Stimulated activated CD4-positive, alpha-beta T cell treated with anti-CD3 and anti-CD28 coated beads, TNF-alpha, amount 100 ng/mL, for 1 hour (primary cell): ENCODE measurements at places on chromosomes 12 and 14.

GRCh38 chr12:89542236-89542635 lies 16.4 kb upstream of the POC1B start:
- no peak for DNase-seq

DNA sequence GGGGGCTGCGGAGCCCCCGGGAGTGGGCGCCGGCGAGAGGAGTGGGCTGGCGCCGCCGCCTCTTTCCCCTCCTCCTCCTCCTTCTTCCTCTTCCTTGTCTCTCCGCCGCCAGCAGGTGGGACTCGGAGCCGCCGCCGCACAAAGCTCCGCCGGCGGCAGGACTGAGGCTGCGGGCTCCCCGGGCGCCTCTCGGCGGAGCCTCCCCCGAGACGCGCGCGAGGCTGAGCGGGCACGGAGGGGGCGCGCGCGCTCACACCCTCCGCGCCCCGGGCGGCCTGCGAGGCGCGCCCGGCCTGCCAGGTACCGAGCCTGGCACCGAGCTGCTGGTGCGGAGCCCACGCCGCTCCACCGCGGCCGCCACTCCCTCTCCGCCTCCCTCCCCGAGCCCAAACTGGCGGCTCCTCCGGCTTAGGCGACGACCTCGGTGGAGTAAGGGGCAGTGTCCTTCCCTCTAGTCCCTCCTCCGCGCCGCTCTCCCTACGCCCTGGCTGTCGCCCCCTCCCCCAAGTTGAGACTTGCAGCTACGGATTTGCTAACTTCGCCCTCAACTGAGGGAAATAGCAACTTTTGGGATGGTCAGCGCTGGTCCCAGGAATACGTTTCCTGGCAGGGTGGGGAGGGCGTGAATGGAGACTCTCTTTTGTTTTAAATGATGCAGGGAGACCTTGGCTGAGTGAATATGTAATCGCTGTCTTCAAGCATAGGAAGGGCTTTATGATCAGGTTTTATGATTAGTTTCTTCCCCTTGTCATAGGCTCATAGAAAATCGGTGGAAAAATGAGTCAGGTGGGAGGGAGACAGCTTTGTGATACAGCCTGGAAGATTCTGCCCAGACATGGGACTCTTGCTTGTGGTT lies 199.5 kb upstream of the CAND1 start:
- no peak for DNase-seq

DNA sequence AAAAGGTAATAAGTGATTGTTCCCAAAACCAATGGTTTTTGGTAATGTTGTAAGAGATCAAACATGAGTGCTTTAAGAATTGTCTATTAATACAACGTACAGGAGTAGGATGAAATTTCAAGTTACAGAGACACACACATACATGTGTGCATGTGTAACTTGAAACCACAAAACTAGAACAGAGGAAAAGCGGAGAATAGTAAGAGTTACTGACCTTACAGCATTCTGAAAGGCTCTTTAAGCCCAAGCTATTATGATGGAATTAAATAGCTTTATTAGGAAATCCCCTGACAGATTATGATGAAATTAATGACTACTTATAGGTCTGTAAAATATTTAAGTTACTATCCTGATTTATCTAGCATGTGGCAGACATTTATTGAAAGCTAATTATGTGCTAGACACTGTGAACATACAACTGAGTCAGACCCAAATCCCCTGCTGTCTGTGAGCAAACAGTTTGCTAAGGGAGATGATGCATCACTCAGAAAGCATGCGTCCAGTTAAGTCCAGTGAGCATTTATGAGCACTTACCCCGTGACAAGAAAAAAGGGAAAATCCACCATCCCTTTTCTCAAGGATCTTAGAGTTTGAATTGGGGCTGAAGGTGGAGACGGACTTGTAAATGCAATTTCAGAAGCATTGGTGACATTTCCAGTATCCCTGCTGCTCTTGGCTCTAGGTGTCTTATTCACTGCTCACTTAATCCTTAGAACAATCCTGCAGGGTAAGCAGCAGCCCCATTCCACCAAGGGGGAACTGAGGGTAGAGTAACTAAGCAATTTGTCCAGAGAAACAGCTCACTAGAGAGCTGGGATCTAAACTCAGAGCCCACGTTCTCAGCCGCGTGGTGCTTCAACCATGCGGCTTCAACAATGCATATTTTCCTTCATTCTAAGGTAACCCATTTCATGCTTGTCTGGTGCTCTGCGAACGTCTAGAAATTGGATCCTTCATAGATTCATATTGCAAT lies 117.4 kb downstream of the EML1 start:
- no peak for DNase-seq

DNA sequence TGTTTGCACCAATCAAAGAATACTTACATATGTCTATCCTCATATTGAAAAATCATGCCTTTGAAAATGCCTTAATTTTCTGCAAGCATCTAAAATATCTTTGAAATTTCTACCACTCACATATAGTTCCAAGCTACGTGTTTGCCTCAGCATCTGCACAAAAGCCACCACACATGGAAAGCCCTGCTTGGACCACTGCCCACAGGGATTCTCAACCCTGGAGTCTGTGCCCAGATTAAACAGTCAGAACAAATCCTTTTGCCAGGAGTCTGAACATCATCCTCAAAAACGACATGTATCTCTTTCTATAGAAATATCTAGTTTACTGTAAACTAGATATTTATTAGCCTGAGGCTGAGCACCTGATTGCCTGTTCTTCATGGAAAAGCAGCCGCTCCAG lies 32.6 kb downstream of the ARMH4 start:
- DNase-seq: no peak

- DNase-seq: no peak
These were observed 94.2 kb upstream of the FGD4 start for GRCh38 chr12:32305163-32305562.
